Stimulated activated CD4-positive, alpha-beta T cell treated with anti-CD3 and anti-CD28 coated beads, Interleukin-12 subunit alpha, Interleukin-12 subunit beta, amount 100 ng/mL, for 24 hours (primary cell): ENCODE measurements at places on chromosomes 4 and X.

GRCh38 chrX:82161195-82161594 is 959.3 kb downstream of the SH3BGRL start:
- DNase-seq: no peak

DNA sequence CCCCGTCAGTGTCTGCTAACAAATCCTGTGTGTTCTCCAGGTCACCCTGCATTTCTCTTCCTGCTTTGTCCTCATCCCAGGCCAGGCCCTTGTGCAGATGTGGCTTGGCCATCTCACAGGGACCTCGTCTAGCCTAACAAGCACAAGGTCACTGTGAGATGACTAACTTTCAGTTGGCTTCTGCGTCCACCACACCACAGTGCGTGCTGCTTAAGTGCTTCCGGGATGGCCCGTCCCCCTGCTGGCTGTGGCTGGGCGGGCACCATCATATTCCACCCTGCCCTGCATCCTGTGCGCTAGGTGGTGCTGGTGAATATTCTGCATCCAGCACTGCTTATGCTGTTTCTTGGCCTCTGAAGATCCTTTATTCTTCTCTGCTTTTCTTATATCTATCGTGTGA is 33.8 kb downstream of the RBBP7 start:
- no peak for DNase-seq

DNA sequence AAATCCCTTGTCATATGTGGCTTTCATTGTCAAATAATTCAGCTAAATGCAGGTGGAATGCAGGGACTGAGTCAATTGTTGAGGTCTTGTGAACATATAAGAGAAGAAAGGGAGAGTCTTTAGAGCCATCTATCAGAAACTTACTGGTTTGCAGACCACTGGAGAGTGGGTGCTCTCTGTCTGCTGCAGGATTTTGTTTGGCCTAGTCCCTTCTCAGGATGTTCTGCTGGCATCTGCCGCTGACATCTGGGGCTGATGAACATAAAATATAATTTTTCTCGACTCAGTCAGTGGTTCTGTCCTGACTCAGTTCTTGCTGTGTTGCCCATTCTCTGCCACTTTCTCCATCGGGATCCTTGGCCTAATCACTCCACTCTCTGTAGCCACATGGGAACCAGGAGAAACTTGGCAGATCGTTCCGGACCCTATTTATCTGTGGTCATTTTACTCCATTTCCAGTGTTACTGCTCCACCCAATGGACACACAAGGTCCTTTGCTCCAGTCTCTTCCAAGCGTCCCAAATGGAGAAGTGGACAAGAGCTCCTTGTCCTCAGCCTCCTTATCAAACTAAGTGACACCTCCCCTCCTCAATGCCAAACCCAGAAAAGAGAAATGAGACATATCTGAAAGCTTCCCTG is 436.2 kb downstream of the FAT4 start:
- DNase-seq: no peak

DNA sequence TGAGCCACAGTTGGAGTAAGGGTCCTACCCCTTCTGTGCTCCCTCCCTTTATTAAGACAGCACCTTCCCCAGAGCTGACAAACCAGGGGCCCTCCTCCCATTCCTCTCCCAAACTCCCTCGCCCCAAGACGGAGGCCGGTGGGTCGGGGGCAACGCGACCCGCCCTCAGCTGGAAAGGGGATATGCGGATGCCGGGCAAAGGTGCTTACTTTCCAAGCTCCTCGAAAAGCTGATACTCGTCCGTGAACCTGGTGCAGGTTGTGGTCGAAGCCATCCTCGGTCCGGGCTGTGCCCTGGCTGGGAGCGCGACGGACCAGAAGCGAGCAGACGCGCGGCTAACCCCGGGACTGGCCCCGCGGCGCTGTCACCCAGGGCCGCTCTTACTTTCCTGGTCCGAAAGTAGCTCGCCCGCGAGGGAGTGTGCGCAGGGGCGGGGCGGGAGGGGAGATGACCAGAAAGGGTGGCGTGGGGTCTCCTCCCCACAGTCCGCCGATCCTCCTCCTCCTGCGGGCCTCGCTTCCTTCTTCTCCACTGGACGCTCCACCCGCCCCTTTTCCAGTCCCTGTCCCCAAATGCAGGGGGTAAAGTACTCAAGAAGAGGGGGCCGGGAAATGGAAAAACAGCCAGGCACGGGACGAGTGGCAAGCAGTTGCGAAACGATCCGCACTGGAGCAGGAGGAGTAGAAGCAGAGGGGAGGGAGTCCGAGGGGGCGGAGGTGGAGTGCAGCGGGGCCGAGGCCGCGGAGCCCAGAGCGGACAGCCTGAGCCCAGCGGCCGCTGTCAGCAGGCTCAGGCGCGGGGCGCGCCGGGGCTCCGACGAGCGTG is 531 bp downstream of the CAMK2D start:
- peak; percentile 28 for DNase-seq

DNA sequence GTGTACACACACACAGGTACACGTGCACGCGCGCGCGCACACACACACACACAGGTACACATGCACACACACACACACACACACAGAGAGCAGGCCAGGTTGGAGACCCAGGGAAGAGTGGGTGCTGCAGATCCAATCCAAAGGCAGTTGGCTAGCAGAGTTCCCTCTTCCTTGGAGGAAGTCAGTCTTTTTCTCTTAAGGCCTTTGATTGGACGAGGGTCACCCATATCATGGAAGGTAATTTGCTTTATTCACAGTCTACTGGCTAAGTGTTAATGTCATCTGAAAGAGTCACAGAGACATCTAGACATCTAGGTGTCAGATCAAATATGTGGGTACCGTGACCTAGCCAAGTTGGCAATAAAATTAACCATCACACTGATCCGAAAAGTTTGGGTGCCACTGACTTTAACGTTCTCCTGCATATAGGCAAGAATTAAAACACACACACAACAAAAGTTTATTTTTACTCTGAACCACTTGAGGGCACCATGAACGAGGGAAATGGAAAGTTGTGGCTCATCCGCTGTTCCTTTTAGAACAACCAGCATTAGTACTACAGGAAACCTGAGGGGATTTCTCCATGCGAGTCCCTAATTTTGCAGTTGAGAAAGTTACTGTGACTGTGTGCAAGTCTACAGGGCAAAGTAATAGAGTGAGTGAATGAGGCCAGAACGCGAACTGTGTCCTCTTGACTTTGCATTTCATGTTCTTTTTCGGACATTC is 66.0 kb upstream of the STOX2 start:
- no peak for DNase-seq

GRCh38 chr4:732486-732885 is 26.9 kb downstream of the PCGF3 start:
- DNase-seq: no peak

DNA sequence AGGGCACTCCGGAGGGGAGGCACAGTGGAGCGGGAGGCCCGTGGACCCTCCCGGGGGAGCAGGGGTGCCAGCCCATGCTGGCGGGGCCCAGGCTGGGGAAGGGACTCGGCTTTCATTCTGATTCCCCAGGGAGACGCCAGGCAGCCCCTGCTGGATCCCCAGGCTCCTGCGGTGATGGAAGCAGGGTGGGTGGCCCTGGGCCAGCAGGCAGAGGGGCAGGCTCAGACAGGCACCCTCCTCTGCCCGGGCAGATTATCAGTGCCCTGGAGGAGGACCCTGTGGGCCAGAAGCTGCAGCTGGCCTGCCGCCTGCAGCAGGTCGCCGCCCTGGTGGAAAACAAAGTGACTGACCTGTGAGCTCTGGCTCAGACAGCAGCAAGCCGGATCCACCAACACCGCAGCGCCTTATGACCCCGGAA is 2.1 kb upstream of the SRPK3 start:
- no peak for DNase-seq

- no peak for DNase-seq
These were observed 70.4 kb downstream of the RFC1 start for GRCh38 chr4:39295784-39296183.

DNA sequence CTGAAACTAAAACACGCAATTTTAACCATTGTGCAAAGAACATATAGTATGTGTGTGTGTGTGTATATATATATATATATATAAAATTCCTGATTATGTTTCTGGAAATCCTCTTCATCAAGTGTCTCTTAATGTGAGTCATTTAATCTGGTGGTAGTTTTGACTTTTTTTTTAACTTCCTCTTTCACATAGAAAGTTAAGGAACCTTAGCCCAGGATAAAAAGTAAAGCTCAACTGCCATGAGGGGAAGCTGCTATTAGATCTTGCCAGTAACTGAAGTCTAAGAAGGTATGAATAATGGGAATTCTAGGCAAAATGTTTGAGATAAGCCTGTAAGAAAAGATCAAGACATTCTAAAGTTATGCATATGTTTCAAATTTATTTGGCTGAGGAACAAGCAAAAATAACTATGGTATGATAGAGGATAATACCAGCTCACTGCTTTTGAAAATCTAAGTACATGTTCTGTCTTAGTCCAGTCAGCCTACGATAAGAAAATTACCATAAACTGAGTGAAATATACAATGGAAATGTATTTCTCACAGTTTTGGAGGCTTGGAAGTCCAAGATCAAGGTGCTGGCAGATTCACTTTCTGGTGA is 757.0 kb downstream of the TRAM1L1 start:
- no peak for DNase-seq

DNA sequence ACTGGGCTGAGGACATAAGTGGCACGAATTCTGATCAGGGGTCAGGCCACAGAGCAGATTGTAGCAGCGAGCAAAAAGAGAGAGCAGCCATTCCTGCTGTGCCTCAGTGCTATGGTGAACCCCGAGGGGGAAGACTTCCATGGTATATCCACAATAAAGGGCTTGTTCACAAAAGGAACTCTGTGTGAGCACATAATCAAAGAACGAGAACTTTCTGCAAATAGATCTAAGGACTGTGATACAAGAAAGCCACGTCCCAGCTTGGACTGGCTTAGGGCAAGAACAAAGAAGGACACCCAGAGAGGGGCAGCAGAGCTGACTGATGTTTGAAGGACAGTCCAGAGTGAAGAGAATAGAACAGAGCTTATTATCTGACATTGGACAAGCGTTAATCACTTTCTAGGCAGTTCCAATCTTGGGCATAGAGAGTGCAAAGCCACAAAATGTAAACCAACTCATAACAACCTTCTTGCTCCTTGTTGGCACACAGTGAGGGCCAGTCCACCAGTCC is 24.0 kb downstream of the PPEF2 start:
- no peak for DNase-seq

DNA sequence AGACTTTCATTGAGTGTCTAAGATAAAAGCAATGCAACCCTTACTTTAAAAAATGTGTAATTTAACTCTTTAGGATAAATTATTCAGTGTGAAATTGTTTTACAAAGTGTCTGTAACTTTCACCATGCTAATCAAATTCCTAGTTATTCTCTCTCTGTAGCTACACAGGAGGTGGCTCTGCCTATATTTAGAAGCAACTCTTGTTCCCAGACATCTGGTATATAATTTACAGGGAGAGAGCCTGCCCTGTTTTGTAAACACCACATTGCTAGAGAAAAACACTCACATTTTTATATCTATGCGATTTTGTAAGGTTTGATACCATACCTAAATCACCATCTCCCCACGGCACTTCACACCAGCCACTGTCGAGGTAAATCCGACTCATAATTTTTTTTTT is 35.5 kb upstream of the SPATA4 start:
- DNase-seq: no peak

DNA sequence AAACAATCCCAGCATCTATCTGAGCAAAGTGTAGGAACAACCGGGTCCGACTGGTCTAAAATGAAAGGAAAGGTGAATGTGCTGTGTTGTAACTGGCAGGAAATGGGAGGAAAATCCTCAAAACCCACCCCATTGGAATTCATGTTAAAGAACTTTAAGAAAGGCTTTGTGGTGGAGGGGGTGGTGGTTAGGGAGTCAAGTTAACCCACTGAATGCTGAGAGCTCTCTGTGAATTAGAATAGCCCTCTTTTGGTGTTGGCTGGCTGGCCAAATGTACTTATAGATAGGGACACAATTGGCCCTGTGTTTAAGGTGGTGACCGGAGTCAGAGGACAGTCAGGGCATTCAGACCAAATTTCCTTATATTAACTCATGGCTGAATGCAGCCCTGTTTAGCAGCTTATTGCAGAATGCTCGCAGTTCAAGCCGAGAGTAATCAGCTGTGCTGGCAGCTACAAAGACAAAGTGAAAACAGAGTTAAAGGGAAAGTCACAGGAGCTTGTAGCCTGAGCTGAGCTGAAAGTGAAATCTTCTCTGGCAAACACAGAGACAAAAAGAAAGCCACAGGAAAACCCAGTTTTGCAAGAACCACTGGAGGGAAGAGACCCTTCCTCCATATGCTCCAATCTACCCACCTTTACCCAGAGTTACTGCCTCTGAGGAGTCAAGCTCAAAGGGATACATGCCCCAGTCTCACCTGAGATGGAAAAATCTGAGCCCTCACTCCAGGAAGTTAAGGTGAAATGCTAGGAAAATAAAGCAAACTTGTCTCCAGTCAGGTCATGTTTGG is 38.5 kb upstream of the UGT2B7 start:
- no peak for DNase-seq

GRCh38 chr4:90127706-90128345 is 632 bp downstream of the CCSER1 start:
- DNase-seq: no peak

- no peak for DNase-seq
These were observed 193.3 kb downstream of the ANKRD50 start for GRCh38 chr4:124519196-124519595.

GRCh38 chrX:118698516-118699170 is 28.8 kb upstream of the IL13RA1 start:
- no peak for DNase-seq

DNA sequence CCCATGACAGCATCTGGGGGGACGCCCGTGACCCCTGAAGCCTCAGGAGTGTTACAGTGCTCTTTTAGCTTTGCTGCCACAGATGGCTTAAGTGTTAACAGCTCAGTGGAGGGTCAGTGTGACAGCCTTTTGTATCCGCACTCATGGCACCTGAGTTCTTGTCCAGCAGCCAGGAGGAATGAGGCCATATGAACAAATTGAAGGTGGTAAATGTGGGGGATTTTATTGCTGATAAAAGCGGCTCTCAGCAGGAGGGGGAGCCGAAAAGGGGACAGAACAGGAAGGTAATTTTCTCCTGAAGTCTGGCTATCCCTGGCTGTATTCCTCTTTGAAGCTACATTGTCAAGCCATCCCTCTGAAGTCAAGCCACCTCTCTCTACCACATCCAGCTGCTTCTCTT is 441.0 kb downstream of the RAPGEF2 start:
- DNase-seq: no peak

- DNase-seq: no peak
These were observed 22.0 kb downstream of the GUCY1B1 start for GRCh38 chr4:155780775-155781174.

DNA sequence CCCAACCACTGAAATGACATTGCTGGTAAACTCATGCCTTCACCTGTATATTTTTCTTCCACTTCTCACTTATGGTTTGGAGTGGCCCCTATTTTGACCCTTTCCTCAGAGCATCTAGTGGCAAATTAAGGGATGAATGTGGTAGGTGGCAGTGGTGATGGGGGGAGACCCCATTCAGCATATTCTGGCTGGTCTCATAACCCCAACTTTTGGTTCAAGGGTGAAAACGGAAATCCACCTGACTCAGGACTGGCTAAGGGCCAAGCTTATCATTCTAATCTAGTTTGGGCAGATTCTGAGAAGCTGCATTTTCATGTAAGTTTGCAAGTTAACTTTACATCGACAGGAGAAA is 47.0 kb upstream of the NSUN7 start:
- DNase-seq: peak; percentile 17

- DNase-seq: no peak
These were observed at the start of gene TCEAL4 for GRCh38 chrX:103585411-103586313. TSS of gene TCEAL4 (plus strand) at chrX:103585515. CDS start at chrX:103586676, 1,161 bp downstream.

GRCh38 chr4:4875147-4875546 is 15.7 kb downstream of the MSX1 start:
- DNase-seq: no peak
